ENCODE measurements at places on chromosomes 16 and 17.
A peak's percentile ranks its signal among the peaks of the same experiment; 100 is the strongest.

GRCh38 chr16:9599415-9600120 lies 508.1 kb downstream of the HAPSTR1 start:
- DNase-seq, result no peak

GRCh38 chr17:70517816-70518215 lies 348.5 kb downstream of the KCNJ2 start:
- no peak for DNase-seq

GRCh38 chr17:41284043-41284442 lies 8.5 kb downstream of the KRTAP9-7 start:
- peak; percentile 8 for DNase-seq

GRCh38 chr17:74380959-74381808 lies 13.9 kb downstream of the GPR142 start:
- DNase-seq, result no peak

DNA sequence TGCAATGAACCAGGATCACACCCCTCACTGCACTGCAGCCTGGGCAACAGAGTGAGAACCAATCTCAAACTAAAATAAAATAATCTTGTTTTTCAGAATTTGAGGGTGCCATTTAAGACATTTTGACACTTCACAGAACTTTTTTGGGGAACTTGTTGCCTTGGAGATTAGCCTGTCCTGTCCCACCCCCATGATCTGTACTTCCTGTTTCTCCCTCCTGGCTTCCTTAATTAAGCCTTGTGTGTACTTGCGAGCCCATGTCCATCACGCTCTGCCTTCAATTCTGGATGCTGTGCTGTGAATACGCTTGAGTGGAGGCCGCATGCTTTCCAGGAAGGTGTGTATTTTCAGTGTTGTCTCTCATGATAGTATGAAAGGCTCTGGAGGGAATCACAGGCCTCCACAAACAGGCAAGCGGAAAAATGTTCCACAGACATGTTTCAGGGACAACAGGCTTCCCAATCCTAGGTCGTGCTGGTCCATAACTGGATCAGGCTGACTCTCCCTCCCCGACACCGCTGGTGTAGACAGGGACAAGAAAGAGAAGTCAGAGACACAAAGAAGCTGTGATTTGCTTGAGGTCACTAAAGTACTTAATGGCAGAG lies 56.9 kb downstream of the NOS2 start:
- no peak for DNase-seq

DNA sequence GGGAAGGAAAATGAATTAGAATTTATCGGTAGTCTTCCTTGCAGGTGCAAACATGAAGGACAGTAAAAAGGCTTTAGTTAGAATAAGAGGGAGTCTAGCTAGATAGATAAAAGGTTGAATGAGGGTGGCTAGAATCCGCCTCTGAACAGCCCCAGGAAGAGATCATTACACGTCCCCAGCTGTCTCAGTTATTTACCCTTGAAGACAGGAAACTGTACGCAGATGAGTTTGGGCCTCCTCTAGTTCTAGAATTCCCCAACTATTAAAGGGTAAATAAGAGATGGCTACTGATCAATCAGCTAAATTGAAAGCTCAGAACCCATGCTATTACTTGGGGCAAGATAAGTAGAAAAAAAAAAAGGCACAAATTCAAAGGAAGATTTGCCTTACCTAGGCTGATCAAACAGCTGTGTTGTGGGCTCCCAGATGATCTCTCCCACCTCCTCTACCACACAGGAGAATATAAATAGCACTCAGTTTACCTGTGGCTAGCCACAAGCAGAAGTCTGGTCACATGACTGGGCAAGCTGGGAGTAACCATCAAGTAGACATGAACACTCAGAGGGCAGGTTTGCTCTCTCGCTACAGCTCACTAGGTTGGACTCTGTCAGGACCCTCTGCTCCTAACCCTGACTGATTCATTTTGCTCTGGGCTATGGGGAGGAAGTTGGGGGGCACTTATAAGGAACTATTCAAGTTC lies 17.0 kb downstream of the FAM117A start:
- DNase-seq, result no peak

- DNase-seq, result no peak
These were observed 88.2 kb downstream of the IRX5 start for GRCh38 chr16:55018881-55019280.

DNA sequence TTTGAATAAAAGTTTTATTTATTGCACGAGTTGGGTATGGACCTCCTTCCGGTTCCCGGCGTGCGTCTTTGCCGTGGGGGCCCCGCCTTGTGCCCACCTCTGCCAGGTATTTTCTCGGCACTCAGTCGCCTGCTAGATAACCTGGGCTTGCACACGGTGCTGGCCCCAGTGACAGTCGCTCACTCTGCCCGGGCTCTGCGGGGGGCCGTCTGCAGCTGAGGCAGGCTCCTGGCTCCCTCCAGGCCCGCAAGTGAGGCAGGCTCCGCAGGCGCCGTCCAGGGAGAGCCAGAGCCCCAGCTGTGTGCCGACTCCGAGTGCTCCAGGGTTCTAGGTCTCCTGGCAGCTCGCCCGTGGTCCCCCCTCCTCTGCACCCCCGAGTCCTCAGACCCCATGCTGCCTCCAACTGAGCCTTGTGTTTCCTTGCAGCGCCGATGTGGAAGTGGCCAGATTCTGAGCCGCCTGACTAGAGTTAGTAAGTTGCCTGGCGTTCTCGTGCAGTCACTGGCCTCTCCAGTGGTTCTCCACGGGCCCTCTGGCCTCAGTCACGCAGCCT lies 54.7 kb upstream of the PVALEF start:
- DNase-seq, result no peak

DNA sequence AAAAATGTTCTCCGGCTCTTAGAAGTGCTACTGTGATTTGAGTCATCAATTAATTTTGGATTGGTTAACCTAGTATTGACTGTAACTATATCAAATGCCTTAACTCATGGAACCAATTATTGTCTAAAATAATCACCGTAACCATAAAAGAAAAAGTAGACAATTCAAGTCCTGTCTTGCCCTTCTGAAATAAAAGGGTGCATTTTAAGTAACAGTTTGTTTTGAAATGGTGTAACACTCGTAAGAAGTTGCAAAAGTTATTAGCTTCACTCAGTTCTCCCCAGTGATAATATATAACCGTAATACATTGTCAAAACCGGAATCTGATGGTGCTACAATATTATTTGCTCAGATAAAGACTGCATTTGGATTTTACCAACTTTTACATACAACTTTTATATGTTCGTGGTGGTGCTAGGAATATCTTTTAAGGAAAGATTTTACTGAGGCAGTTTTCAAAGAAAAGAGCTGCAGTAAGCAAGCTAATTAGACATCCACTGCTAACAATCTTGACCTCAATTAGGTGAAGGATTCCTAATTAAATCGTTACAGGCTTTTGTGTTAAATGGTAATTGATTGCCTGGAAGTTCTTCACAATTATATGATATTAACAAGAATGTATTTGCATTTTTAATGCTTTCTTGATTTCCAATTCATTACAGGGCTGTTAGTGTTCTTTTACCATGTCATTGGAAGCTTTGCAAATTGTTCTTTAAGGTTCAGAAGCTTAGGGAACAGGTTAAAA lies 413.1 kb upstream of the MON1B start:
- no peak for DNase-seq

- DNase-seq, result no peak
These were observed 58.2 kb downstream of the PECAM1 start for GRCh38 chr17:64332502-64332901.

DNA sequence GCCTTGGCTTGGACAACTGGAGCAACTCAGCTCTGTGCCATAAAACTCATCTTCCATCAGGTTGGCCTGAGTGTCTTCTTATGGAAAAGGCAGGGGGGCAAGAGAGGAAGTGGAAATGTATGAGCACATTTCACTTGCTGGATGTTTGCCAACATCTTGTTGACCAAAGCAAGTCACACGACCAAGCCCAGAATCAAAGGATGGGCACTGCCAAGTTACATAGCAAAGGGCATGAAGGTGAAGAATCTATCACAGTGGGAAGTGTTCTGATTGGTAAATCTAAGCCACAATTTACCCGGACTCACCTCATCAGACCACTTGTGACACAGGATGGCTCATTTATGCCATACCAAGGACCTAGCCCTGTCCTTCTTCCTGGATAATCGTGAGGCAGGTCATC lies 310.5 kb upstream of the IRX5 start:
- no peak for DNase-seq

DNA sequence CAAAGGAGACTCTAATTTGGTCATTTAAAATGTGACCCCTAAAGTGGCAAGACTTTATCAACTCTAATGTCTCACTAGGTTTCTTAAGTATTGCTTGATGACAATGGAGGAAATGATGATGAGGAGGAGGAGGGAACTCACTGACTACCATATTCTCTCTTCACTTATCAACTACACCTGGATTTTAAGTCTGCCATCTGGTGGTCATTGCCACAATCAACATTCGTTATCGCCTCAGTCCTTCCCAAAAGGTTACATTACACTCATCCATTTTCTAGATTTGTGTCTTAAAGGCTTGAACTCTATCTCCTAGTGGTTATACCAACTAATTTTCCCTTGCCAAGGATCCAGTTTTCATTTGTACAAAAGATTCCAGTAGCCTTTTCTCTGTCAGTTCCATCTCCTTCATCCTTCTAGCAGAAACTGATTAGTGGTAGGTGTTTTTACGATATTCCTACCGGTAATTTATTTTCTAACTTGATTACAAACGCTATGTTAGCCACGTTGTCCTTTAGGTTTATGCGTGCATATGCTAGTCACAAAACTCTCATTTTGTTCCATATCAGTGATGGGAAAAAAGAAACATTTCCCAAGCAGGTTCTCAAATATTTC lies 114.6 kb upstream of the NOG start:
- DNase-seq, result peak; percentile 41

- no peak for DNase-seq
These were observed 22.4 kb downstream of the NECAB2 start for GRCh38 chr16:83990492-83990891.

GRCh38 chr16:72362973-72363372 lies 191.0 kb upstream of the PMFBP1 start:
- no peak for DNase-seq

- no peak for DNase-seq
These were observed 24.1 kb downstream of the CLEC16A start for GRCh38 chr16:10968498-10968897.

Measured in urothelium cell line (cell line).